ENCODE measurements at places on chromosomes 2 and 18. TPM values are rescaled to one million over a fixed set of nuclear protein-coding genes. Genes with fewer than 3 reads are reported as not detected.

DNA sequence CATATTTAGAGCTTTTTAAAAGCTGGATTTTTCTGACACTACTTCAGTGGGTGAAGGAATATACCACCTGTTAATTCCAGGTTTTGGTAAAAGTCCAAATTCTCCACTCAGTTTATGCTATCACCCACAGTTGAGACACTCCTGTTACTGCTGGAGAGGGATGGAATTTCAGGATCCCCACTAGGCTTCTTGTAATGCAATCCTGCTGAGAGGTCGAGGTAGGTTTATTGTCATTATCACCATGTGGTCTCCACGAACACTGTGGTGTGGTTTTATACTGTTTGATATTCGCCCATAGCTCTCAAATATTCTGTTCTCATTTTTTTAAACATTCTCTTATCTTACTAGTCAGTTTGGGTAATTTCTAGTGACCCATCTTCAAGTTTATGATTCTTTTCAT, 167.9 kb downstream of the CCDC102B start:
- no peak for DNase-seq

DNA sequence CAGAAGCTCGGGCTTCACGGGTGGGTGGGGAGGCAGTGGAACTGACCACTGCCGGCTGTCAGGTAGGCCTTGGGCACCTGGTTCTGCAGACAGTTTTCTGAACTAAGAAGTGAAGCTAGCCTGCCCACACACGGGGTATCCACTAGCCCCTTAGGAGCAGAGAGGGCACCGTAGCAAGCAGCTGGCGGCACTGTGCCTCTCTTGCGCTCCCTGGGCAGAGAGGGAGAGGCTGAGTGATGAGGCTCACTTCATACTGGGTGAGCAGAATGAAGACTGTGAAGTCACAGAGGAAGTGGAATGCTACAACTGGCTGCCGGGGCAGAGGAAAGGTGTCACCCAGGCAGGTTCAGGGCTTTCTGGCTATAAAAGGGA, 753 bp downstream of the ITPRIPL1 start:
- DNase-seq = no peak

GRCh38 chr2:237421542-237422116, 7.7 kb upstream of the COL6A3 start:
- peak; percentile 74 for DNase-seq

Gene DSG4
- not detected for total RNA-seq

GRCh38 chr2:118502106-118502505, 345.3 kb downstream of the EN1 start:
- no peak for DNase-seq

Gene MC5R
- total RNA-seq = not detected

Gene FMNL2
- total RNA-seq = 7.7 TPM

Gene GNAL
- total RNA-seq = 17.3 TPM

DNA sequence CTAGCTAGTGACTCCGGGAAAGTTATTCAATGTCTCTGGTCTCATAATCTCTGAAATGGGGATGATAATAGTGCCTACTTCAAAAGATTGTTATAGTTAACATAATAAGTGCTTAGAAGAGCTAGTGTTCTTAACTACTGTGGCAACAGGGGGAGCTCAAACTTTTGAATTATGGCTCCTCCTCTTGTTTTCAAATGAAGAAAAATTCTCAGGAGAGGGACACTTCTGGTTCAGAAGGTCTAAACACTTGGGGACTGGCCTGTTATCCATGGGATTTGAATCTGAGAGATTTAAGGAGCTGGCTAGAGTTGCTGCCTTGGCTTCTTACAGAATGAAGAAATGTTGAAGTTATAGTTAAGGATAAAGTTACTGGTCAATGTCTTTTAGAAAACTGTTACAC, 92.2 kb upstream of the ITGB6 start:
- DNase-seq = no peak

DNA sequence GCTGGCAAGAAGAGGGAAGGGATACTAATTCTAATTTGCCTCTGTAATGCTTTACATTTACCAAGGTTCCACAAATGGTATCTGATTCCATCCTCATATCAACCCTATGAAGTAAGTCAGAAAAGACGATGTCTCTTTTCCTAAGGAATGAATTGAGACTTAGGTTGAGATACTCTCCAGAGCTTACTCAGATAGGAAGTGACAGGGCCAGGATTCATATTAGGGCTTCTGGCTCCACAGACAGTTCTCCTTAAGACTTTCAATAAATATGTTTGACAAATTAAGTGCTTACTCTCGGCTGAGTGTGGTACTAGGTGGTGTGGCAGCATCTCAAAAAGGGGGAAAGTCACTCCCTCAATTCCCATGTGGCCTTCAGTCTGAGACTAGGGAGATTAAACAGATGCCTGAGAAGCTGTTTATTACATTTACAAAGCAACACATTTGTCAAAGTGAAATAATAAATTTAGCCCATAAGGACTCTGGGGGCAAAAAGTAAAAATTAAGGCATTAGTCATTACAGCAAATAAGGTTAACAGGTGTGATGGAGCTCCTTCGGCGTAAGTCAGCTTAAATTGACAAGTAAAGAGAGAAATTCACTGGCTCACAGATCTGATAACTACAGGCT, 14.2 kb downstream of the CDK15 start:
- no peak for DNase-seq

DNA sequence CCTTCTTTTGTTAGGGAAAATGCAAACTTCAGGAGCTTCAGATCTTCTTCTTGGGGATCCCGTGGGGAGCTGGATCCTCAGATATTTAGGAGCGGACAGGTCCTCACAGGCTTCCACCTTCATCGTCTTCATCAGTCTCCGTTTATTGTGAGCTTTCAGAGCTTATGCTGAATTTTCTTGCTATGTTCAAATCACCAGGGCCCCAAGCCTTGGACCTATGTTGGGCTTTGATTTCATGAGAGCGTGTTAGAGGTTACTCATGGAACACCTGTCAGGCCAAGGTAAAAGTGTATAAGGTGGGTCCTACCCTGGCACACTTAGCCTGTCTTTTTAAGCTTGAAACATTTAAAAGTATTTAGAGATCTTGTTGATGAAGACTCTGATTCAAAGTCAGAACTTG, 212.9 kb downstream of the FAM210A start:
- no peak for DNase-seq

DNA sequence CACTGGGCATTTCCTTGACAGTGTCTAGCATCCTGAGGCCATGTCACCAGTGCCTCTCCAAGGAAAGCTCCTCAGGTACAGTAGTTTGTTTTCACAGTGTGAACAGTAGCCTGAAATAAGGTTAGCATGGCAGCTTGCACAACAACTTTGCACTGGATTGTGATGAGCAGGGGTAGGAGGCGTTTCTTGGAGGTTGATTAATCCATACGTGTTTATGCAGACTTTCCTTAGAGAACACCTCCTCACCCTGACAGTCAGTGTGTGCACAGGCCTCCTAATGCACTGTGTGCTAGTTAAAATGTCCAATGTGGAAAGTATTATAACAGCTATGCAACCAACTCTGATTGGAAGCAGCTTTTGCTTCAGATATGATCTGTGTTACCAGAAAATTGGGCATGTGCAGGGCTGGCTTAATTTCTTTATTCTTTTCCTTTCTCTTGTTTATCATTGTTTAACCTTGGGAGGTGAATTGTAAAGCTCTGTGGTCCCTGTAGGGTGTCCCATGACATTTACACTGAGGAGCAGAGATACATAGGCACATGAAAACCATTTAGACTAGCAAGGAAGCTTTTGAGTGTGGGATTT, 77.2 kb upstream of the LDAH start:
- DNase-seq = no peak

DNA sequence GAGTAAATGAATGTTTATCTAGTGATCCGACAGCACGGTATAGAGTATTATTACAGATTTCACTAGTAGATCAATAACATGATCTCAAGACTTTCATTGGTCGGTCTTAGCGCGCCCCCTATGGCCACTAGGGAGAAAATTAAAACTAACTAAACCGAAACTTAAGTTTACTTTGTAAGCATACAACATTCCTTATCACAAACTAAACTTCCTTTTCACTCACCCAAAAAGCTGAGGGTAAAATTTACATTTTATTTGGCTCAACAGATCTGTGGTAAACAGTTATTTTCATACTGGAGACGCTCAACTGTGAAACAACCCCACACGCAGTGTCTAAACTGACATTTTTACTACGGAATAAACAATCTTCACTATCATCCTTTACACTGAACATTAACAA, 215.6 kb upstream of the MAP2 start:
- no peak for DNase-seq

DNA sequence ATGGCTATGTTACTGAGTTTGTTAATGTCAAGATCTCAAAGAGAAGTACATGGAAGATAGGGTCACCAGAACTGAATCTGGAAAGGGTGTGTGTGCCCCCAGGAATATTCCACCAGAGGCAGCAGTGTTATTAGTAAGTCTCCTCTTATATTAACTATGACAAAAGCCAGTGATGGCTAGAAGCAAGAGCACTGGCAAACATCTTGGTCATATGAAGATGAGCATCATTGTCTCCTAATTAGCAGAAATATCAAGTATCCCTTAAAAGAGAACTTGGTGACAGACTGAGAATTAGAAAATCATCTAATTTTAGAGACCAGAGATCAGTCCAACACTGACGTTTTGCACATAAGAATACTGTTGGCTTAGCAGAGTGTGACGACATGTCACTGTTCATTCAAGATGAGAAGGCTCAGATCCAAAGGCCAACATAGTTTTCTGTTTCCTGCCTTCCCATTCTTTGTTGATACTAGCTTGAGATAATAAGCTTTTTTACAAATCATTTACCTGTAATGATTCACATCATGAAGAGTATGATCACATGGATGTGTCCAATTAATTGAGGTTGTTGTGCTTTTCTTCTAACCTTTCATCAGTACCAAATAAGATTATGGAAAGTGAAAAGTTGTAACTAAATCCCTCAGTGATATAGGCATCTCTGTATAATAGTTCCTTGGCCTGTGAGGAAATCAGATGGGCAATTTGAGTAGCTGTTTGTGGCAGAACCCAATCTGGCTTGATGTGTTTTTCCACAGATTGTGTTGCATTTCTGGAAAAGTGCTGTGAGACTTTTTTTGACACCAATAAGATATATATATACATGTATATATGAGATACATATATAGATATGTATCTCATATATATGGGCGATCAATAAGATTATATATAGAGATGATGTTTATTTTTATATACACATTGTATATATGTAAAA, 44.5 kb downstream of the MAPRE2 start:
- no peak for DNase-seq

DNA sequence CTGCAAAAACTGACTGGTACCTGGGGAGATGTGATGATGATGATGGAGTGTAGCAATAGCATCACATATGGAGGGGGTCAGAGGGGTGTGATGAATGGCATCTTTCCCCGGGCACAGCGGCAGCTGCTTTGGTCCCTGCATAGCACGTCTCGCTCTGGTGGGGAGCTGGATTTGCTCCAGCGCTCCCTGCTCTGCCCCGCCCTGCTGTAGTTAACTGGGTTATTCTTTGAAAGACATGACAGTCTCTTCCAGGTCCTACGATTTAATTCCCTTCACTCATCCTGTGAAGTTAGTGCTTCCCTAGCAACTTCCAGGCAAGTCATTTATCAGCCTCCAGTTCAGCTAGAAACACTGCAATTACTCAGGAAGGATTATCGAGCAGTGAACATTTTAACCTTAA, 463.1 kb downstream of the TSN start:
- DNase-seq = no peak

- no peak for DNase-seq
Observed at GRCh38 chr2:238101891-238102841, 2.0 kb downstream of the ESPNL start.

- no peak for DNase-seq
Observed at GRCh38 chr2:182281276-182281675, 145.6 kb downstream of the PDE1A start.

Gene MC2R
- not detected for total RNA-seq

Gene ALPP
- 1.5 TPM for total RNA-seq

GRCh38 chr2:148161909-148162435, 141.1 kb downstream of the MBD5 start:
- no peak for DNase-seq

DNA sequence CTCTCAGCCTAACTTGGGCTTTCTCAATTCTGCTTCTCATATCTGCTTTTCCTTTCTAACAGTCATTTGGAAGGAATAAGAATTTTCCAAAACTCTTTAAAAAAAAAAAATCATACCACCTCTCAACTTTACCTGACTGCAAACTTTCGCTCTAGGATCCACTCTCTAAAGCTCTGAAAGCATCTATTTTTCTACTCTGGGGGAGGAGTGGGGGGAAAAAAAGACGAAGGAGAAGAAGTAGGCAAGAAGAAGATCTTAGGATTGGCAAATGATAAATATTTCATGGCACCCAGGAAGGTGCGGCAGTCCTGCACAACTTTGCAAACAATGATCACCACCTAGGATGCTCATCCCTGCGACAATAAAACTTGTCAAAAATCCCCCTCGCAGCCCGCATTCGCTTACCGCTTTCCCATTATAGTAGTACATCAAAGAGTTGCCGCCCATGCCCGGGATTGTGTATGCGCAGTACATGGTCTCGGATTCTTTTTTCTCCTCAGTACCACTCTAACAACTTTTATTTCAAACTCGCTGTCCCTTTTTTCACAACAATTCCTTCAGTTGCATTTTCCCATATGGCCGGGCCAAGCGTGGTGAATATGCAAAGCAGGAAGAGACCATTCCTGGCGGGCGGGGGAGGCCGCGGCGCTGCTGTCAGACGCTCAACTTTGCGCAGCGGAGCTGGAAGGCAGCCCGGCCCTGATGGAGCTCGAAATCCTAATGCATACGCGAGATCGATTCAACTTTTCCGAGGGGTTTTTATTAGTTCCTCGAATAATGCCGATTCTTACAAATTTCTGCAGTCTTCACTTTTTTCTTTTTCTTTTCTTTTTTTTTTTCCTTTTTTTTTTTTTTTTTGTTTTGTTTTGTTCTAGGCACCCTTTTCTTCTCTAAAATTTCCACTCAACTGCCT, 266.5 kb downstream of the TCF4 start:
- peak; percentile 86 for DNase-seq

Gene NEUROD1
- total RNA-seq = 0.10 TPM

Gene HOXD4
- not detected for total RNA-seq

GRCh38 chr2:237524631-237525030, 37.6 kb downstream of the MLPH start:
- DNase-seq = no peak

DNA sequence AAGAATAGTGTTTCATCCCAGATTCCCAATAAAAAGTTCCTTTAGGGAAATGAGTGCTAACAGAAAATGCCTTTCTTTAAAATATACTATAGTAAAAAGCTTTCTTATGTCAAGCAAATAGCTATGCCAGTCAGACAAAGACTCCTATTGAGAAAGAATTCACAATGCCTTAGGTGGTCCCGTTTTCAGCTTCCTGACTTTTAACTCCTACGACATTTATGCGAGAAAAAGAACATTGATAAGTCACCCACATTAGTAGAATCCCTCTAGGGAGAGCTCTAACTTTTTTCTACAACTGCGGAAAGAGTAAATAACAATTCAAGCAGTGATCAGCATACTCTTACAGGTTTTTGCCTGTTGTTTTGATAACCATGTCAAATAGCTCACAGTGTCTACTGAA, 750.8 kb upstream of the ACVR2A start:
- DNase-seq = no peak

GRCh38 chr18:74635224-74635975, 37.7 kb downstream of the ZNF407 start:
- DNase-seq = no peak

- DNase-seq = no peak
Observed at GRCh38 chr2:151181524-151181923, 80.1 kb downstream of the RBM43 start.
